NCI-H2081 treated with DMSO at 0.1 percent for 48 hours (cell line): ENCODE measurements at places on chromosomes 2 and 18.
A peak's percentile ranks its signal among the peaks of the same experiment; 100 is the strongest.

DNA sequence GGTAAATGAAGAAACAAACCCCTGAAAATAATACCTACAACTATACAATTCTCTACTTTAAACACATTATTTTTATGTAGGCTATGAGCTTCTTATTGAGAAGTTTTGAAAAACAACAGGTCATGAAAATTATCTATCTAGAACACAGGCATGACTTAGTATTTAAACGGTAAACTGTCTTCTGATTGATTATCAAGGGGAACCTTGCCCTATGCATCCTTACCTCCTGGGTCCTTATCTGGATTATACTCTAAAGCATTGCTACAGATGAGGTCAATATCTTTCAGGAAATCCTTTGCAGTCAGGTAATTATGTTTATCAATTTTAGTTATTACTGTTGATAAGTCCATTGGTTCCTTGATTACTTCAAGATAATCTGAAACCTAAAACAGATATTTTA, 144.3 kb downstream of the ATAD2B start:
- DNase-seq = no peak

GRCh38 chr2:64905338-64906024, 83.7 kb upstream of the SLC1A4 start:
- no peak for DNase-seq

DNA sequence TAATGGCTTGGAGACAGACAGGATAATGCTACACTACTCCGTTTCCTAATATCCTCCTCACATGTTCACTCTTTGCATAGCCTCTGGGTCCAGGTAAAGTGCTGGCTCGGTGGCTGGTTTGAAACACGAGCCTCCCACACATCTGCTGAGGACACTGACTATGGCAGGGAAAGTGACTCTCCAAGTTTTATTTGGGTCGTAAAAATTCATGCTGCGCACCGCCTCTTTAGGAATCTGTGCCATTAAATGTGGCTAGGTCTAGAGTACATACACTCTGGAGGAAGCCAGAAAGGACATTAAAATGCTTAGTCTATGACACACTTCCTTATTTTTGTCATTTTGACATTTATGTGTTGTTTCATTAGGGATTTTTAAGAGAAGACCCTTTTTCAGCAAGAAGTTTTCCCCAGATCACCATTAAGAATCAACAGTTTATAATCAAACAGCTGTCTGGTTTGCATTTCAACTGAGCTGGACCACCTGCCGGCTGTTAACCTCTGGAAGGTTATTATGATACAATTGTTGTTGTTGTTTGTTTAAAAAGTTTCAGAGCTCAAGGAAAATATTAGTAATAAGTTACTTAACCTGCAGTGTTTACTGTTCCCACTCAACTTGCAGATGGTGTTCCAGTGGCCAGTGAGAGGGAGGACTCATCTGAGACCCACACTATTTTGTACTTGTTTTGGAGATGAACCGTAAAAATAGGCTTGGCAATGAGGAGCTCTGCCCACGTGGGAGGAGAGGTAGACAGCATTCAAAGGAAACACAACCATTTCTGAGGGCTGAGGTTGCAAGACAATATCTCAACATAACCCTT, 443.3 kb upstream of the MEIS1 start:
- DNase-seq = no peak

- no peak for DNase-seq
Observed at GRCh38 chr2:207854484-207855440, 85.1 kb upstream of the FZD5 start.

DNA sequence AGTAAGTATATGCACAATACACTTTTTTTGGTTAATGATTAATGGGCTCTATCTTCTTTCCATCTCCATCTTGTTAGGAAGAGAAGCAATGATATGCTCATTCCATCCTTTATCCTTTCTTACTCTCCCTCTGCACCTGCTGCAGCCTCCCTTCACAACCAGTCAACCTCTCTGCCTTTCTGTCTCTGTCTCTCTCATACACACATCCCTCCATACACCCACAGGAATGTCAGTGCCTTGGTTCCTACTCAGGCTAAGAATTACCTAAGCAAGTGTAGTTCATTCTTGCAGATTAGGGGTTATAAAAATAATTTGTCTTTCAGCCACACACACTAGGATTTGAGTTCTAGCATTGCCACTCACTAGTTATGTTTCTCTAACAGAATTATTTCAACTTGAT, 45.6 kb downstream of the MAP2 start:
- no peak for DNase-seq

GRCh38 chr18:32299484-32299883, 109.6 kb downstream of the MEP1B start:
- no peak for DNase-seq

DNA sequence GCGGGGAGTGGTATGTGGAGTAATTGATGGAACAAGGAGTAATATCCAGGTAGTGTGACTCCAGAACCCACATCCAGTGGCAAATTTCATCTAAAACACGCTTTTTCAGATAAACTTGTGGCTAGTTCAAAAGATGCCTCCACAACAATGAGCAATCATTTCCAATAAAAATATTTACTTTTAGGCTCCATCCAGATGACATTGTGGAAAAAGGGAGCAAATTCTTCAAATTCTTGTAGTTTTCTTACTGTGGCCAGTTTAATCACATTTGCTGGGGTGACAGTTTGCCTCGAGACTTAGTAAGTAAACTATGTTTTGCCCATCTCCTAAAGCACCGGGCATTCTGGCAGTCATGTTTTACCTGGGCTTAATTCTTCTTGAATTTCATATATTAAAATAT, 243.6 kb downstream of the IRS1 start:
- no peak for DNase-seq

GRCh38 chr2:204665207-204665606, 119.9 kb downstream of the PARD3B start:
- DNase-seq = no peak

GRCh38 chr18:7980136-7980535, 413.0 kb downstream of the PTPRM start:
- DNase-seq = no peak

DNA sequence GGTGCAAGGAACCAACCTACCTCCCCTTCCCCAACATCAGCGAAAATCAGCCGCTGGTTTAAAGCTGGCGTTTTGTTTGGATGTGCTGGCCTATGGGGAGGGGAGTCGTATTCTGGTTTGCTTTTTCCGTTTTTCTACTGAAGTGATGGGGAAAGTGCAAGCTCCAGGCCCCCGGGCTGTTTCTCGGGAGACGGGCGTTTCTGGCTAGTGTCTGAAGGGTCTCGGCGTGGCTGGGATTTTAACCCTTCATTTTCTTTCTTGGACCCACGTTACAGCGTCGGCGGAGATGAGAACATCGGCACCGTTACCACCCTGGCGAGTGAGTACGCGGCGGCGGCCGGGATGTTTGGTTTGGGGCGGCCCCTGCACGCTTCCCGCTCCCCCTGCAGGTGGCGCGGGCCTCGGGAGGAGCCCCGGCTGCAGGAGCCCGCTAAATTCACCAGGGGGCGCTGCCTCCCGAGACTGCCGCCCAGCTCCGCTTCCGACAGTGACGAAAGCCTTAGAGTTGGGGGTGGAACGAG, 70.7 kb downstream of the PLB1 start:
- peak; percentile 37 for DNase-seq

DNA sequence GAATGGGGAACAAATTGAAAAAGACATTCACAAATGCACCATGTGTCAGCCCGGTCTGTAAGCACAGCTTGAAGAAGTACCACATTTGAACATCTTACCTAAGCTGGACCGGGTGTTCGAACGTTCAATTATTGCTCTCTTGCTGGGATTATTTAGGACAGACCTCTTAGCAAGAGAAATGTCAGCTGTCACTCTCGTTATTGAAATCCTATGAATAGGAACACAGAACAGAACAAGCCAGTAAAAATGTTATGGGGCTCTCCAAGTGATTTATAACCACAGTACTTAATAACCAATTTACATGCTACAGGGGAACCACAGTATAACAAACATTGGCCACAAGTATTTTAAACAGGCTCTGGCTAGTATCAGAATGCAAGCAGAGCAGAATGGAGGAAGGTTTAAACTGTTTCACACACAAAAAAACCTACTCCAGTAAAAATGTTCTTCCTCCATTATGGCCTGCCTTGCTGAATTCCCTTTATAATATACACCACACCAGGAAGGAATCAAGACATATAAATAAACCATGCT, 32.5 kb upstream of the ARL5A start:
- no peak for DNase-seq

- no peak for DNase-seq
Observed at GRCh38 chr2:187855689-187856088, 301.5 kb upstream of the TFPI start.
